ENCODE measurements at places on chromosomes 7 and 10.

DNA sequence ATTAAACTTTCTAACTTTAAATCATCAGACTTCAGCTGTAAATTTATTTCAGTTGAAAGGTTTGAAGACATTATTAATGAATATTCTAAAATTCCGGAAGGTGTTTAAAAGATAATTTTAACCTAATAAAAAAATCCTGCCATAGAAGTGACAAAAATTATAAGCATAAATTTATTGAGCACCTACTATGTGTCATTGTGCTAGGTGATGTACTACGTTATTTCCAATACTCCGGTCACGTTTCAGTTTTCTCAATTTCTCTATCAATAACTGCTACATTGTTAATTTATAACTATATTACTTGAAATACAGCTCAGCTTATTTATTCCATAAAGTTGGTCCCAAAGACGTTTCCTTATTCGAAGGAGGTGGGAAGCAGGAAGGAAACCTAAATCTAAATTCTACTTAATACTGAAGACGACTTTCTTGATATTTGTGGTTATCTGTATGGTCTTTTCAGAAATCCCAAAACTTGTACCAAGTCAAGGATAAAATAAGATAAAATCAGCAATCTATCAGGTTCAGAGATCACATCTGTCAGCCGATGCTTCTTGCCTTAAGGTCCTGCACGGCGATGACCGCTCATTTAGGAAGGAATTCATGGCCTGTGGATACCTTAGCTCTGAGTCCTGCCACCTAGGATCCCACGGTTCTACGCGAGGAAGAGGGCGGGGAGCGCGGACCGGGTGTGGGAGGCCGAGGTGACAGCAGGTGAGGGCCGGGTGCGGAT lies 1.2 kb upstream of the ZEB1 start:
- no peak for DNase-seq

DNA sequence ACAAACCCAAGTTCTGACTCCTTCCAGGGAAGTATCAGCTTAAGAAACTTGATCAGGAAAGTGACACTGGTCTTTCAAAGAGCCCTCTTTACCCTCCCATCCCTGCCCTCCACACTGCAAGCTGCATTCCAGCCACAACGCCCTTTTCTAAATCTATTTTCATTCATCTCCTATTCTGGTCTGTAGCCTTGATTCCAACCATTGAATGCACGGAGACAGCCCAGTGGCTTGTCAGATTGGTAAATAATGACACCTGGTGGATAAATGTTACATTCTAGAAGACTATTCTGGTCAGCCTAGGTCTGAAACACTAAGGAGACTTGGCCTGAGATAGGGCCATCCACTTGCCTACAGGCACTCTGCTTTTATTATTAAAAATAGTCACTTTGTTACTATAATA lies 20.9 kb downstream of the MORN4 start:
- DNase-seq: no peak

DNA sequence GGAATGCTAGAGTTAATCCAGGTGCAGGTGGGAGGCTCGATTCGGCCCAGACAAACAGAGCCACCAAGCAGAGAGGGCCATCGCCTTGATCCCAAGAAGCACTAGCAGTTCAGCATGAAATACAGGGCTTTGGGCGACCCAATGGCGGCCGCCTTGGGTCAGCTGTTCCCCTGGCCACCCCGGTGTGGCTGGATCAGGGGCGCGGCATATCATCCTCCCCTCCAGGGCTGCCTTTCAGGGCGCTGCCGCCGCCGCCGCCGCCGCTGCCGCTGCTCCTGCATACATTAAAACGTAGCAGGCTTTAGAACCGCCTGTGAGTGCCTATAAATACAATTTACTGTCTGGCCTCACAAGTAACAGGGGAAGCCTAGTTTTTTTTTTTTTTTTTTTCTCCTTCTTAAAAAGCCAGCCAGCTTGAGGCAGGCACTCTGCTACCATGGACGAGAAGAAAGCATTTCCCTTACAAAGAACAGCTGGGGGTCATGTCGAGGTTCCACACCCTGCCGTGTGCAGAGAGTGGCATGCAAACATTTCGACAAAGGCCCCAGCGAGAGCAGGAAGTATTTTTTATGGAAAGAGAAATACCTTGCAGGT lies 57.7 kb upstream of the EFCAB10 start:
- DNase-seq: no peak

GRCh38 chr7:49294611-49295010 lies 370.3 kb downstream of the CDC14C start:
- no peak for DNase-seq

Measured in LoVo (cell line).